Activated CD4-positive, alpha-beta T cell treated with anti-CD3 and anti-CD28 coated beads for 4 hours (primary cell): ENCODE measurements at places on chromosomes 2 and 18.

DNA sequence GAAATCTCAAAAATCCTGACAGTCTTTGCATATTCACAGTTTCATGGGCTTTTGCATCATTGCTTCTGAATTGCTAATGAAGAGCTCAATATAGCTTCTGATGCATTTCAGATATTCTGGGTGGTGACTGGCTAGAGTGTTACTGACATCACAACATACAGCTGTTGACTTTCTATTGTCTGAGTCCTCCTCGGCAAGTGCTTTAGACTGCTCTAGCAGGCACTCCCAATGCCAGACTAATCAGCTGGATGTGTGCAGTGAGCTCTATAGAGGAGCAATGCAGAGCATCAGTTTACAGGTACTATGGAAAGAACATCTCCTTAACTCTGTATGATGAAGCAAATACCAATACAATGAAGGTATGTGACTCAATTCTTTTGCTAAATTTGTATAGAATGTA, 54.9 kb downstream of the R3HDM1 start:
- DNase-seq: no peak

- no peak for DNase-seq
Observed at GRCh38 chr2:132550946-132551345, 119.1 kb downstream of the LYPD1 start.

DNA sequence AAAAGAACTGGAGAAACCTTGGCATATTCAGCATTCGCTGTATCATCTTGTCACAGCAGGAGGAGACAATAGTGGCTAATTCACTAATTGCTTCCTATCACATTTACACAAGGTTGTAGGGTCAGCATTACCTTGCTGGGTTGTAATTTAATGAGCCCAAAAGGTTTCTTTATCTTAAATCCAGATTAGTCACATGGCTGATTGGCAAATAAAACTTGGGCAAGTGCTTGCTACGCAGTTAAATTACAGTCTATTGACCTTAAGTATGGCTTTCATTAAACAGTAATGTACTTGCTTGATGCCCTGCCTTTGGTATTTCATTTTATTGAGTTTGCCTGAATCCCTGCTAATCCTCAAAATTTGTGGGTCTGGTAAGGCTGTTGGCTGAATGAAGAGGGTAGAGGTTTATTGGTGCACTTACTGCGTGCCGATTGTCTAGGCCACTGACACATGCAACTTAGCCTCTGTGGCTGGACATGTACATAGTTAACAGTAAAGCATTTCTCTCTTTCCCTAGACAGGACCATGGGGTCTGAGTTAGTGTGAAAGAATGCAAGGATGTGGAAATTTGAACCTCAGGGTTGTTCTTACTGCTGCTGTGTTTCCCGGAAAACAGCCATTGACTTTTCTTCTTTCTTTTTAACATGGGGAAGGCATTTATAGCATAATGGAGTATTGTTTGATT, 34.3 kb downstream of the FMNL2 start:
- DNase-seq: no peak

DNA sequence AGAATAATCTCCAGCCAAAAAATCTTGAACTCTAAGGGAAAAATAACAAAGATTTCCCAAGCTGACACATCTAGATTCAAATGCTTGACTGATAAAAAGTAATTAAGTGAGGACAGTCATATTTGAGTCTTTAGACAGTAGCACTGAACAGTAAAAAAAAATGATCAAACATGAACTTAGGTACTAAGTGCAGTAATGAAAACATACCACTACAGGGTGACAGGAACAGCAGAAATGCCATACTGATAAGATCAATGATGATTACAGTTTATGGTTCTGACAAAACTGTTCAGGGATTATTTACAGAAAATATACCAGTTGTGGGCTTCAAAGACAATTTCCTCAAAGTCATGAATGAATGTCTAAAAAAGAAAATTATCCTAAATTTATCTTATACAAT, 80.3 kb downstream of the OSBPL1A start:
- DNase-seq: no peak

DNA sequence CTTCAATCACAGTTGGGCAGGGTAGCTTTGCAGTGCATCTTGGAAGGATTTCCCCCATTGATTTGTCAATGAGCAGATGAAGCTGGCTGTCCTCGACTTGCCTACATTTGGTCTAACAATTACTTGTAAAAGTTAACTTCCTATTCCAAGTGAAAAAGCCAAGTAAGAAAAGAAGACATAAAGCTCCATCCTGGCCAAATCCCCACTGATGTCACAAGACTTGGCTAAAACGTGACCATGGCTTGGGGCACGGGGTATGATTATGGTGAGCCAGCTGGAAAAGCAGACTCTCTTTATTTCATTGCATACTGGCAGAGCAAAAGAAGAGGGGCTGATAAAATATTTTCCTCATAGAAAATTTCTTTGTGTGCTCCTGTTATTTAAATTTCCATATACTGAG, 25.4 kb upstream of the PID1 start:
- DNase-seq: no peak

DNA sequence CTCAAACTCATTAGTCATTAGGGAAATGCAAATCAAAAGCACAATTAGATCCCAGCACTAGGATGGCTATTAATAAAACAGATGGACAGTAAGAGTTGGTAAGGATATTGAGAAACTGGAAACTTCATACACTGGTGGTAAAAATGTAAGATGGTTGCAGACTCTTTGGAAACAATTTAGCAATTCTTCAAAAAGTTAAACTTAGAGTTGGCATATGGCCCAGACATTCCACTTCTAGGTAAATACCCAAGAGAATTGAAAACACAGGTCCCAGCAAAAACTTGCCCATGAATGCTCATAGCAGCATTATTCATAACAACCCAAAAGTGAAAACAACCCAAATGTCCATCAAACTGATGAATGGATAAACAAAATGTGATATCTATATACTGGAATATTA, 84.9 kb upstream of the ZFP36L2 start:
- no peak for DNase-seq

GRCh38 chr18:13179566-13180113, 38.9 kb upstream of the LDLRAD4 start:
- no peak for DNase-seq

DNA sequence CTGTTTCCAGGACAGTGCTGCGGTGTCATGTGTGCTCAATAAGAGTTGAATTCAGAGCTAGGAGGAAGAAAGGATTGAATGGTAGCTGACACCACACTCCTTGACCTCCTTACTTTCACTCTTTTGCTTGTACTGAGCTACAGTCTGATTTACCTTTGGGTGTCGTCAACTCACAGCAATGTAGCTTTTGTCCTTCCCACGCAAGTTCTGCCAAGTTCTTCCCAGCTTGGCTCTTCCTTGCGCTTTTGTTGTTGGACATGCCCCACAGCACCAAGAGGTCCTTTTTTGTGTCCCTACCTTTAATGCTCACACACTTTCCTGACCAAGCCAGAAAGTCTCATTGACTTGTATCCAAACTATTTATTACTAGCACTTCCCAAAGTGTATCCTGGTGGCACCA, 38.3 kb upstream of the ITGB6 start:
- DNase-seq: no peak

DNA sequence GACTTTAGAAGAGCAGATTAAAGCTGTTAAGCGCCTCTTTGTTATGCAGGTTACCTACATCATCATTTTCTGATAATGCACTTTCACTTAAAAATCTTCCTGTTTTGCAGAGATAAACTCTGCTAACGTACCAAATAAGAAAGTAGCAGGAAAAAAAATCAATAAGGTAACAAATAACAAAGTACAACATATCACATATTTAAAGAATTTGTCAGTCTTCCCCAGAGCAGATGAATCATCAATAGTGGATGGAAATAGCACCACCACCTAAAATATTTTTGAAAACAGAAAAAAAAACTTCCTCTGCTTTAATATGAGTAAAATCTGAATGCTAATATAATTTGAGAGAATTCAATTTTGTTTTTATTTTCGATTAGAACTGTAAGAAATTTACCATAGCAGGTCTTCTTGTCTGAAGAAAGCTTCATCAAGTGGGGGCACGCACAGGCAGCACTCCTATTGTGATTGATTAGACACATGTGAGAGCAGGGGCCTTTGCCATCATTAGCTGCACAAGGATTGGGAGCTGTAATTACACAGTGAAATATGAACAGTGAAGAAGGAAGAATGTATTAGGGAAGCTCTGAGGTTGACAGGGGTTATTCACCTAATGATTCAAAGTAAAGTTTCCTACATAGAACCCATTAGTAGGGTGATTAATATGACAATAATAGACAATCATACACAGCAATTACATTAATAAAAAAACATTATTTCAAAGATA, 1279.4 kb downstream of the LRP1B start:
- DNase-seq: no peak

GRCh38 chr2:230974096-230974913, 21.6 kb upstream of the SPATA3 start:
- DNase-seq: peak; percentile 61

- no peak for DNase-seq
Observed at GRCh38 chr18:66495844-66496243, 108.0 kb downstream of the CDH19 start.

GRCh38 chr2:172279813-172280212, 147.6 kb upstream of the ITGA6 start:
- DNase-seq: no peak
